RPMI8226 (cell line): ENCODE measurements at places on chromosomes 5 and 9.

DNA sequence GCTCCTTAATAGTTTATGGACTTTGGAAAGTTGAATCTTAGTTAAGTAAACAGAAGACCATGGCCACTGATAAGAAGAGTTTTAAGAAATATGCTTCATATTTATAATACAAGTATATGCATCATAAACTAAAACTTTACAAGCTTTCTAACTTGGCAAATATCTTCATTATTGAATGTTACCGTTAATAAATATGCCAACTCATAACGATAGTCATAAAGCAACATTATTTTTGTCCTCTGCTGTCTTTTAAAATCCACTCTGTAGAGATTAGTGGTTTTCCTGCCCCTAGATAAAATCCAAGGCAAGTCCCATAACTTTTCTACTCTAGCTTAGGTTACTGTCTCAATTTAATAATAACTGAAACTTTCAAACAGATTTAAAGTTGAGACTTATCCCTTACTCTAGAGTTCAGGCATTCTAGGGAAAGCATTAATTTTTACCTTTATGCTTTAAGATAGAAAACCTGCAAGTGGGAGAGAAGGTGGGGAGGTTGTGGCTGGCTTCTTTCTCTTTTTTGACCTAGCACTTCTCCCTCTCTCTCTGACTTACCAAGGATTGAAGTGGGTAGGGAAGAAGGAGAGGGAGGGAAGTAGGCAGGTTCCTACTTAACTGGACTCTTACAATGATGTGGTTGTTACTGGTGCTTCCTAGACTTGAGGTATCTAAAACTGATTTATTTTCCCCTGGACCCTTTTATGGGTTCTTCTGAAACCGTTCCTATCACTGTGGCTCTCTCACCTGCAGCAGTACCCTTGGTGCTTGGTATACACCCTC, 29.6 kb downstream of the RNF145 start:
- DNase-seq: no peak

GRCh38 chr5:107990881-107991810, 320.4 kb upstream of the EFNA5 start:
- no peak for DNase-seq

DNA sequence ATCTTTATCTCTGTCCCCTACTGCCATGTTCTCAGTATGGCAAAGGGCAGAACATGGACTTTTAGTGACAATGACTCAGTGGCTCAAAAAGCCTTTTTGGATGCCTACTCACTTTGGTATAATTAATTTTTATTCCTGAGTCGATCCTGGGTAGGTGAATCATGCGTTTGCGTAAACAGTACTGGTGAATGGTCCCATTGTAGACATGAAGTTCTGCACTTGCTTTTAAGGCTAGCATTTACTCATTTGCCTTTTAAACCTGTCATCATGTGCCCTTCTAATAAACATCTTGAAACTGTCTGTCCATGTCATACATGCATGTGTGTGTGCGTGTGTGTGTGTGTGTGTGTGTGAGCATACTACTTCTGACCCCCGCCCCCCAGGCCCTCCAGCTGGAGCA, 223.0 kb downstream of the AUH start:
- no peak for DNase-seq

GRCh38 chr9:33466565-33467495, 6.9 kb downstream of the NOL6 start:
- peak; percentile 57 for DNase-seq

DNA sequence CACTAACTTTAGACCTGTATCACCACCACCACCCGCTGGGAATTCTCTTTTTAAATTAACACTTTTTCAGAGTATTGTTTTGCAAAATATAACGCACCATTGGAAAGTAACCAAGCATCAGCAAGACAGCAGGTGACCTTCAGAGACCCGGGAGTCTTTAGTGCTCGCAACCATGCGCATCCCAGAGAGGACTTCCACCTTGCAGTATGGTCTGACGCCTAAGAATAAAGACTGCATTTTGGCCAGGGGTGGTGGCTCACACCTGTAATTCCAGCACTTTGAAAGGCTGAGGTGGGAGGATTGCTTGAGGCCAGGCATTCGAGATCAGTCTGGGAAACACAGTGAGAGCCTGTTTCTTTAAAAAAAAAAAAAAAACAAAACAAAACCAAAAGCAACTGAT, 113.8 kb downstream of the MED27 start:
- DNase-seq: no peak

- DNase-seq: no peak
Measured at GRCh38 chr9:116088396-116088795, 65.2 kb upstream of the PAPPA start.

DNA sequence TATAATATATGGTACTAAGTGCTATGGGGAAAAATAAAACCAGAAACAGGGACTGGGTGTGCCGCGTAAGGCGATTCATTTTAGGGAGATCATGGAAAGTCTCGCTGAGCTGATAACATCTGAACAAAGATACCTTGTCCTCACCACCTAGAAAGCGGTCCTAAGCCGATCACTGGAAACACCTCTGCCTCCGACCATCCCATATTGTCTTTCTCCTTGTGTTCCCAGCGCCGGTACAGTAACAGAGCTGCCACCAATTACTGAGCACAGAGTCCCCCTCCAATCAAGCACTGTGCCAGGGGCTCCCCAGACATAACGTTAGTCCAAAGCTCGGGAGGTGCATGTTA, 704 bp downstream of the CCDC112 start:
- no peak for DNase-seq

GRCh38 chr9:22114956-22115355, 105.9 kb upstream of the CDKN2B start:
- no peak for DNase-seq

- no peak for DNase-seq
Measured at GRCh38 chr9:107890921-107891465, 401.4 kb upstream of the KLF4 start.

GRCh38 chr9:23663536-23663935, 162.5 kb downstream of the ELAVL2 start:
- DNase-seq: no peak

- DNase-seq: no peak
Measured at GRCh38 chr5:63602971-63603370, 359.3 kb downstream of the HTR1A start.

DNA sequence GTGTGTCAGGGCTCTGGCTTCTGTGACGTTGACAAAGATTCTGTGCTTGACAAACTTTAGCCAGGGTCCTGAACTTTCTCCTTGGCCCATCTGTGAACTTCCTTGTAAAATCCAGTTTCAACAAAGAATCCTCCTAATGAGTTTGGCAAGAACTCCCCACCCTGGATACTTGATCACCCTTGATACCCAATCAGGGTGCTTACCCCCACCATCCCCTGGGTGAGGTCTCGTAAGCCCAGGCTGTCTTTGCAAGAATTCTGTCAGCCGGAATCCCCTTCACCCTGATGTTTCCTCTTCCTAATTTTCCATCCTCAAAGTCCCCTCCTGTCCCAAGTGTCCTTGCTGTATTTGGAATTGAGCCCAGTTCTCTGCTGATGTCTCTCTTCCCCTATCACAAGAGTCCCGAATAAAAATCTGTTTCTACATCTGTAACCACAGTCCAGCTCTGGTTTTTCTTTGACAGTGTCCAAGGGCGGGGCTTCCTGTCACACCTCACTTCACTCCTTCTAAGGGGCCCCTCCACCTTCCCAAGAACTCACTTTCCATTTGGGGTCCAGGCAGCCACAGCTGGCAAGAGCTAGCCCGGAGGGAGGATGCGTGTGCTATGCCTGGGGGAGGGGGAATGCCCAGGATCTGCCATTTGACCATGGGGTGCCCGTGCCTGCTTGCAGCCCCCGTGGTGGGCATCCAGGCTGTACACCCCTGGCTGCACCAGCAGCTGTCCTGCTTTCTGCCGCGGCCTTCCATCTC, 2.7 kb upstream of the CARD19 start:
- DNase-seq: peak; percentile 63

DNA sequence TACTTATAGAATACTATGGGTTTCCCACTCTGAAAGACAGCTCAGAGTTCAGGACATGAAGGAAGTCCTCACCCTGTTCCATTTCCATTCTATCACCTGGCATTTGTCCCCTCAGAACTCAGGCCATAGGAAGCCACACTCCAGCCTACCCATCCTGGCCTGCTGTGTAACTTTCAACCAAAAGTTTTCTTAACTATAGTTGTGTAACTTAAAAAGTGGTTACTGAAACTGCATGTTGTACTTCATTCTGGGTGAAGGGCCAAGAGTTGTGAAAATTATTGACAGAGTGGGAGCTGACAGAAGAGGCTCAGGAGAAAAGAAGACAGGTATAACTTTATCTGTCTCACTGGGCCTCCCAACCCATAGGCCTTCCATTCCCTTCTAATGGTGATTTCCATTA, 212.5 kb downstream of the RAB3C start:
- DNase-seq: no peak

DNA sequence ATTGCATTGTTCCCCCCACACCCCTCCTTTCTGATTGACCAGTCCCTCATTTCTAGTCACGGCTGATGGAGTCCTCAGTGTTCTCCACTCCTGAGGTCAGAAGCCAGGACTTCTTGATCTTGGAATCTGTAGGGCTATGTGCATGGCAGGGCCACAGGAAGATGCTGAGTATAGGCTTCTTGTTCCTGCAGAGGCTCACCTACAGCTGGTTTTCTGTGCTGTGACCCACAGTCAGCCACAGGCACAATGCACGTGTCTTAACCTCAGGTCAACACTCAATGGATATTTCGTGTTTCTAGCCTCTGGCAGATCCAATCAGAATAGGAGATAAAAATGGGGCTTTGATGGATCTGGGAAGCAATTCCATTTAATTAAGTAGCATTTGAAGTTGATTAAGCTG, 14.3 kb upstream of the CXCL14 start:
- DNase-seq: no peak

DNA sequence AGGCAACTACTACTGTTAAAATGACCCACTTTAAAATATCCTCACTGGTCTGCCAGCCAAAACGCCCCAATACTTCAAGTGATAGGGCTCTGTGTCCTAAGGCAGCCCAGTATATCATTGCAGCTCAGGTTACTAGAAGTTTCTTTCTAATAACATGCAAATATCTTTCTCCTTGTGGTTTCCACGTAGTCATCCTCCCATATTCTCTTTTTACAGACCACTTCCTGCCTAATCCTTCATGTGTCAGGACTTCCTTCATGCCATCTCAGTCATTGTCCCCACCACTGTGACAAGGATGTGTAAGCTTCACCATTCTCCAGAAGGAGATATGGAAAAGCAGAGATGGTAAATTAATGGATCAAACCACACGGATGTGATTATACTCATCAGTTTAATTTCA, 813.7 kb downstream of the MAT2B start:
- DNase-seq: no peak

DNA sequence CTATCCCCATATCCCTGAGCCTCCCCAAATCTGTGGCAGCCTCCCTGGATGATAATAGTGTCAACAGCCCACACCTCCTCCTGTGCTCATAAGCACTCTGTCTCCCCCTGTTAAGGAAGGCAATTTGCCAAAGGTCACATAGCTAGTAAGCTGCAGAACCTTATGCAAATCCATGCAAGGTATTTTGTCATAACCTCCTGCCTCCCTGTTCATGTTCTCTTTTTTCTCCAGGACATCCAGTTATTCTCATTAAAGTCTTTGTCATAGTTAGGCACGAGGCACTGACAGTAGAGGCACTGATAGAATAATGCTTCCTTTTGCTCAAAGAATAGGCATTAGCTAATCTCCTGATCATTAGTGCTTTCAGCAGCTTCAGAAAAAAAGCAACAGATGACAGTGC, 10.2 kb upstream of the AUH start:
- DNase-seq: peak; percentile 6

GRCh38 chr5:153807801-153808200, 230.9 kb downstream of the FAM114A2 start:
- no peak for DNase-seq

DNA sequence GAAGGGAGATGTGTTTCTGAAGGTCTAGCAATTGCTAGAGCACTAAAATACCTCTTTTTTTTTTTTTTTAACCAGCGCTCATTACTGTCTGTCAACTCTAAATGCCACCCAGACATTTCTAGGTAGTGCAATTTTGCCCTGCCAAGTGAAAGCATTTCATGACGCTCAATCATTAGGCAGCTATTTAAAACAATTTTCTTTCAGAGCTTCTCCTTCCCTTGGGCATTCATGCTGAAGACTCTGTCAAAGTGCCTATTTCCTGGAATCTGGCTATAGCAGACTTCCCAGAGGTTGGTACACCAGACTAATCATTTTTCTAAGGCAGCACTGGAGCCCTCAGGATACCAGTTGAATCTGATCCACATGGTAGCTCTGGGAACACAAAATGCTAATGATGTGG, 97.0 kb upstream of the ANKRD55 start:
- DNase-seq: no peak

DNA sequence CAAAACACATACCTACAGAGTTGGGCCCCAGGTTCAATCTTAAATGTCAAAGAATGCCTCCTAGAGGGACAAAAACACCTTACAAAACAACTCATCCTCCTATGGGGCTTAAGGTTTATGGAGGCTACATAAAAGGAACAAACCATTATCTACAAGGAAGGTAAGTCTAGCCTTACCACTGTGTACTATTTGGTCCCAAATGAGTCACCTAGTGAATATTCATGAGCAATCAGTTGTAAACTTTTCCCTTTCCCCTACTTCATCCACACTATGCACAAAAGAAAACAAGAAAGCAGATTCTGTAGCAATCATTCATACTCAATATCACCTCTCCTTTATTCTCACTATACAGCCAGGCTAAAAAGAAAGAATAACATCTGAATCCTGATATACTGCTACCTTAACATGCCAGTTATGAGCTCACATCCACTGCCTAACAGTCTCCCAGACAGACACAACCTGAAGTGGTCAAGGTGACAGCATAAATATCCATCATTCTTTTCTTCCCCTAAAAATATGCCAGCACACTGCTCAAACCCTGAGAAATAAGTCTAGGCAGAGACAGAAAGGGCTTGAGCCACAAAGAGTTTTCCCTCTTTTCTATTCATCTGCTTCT, 6.2 kb downstream of the OXCT1 start:
- DNase-seq: no peak

DNA sequence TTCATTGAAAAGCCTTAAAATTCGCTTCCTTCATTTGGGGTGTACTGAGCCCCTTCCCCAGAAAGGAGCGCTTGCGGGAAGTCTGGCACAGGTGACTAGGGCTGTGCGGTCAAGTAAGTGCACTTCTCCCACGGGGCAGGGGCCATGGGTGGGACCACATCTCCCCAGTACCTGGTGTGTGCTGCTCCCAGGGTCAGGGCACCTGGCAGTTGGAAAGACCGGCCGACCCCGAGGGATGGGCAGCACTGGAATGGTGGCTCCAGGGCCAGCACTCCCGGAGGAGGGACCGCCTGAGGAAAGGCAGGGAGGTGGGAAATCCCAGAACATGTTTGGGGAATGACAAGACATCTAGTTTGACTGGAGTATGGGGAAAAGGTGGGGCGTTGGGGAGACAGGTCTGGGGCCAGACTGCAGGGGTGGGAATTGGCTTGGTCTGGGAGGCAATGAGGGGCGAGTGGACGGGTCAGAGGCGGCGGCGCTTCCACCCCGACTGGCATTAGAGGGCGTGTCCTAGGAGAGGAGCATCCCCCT, 727 bp upstream of the GLIPR2 start:
- no peak for DNase-seq
